Right lung (tissue), 10 donors: ENCODE measurements at places on chromosomes 4 and X. TPM values are rescaled to one million over a fixed set of nuclear protein-coding genes. Genes with fewer than 3 reads are reported as not detected.
A peak's percentile ranks its signal among the peaks of the same experiment; 100 is the strongest.

Gene FREM3
- 6.2 TPM for polyA plus RNA-seq

GRCh38 chr4:41881981-41882624 lies 53.1 kb upstream of the TMEM33 start:
- no peak for DNase-seq

DNA sequence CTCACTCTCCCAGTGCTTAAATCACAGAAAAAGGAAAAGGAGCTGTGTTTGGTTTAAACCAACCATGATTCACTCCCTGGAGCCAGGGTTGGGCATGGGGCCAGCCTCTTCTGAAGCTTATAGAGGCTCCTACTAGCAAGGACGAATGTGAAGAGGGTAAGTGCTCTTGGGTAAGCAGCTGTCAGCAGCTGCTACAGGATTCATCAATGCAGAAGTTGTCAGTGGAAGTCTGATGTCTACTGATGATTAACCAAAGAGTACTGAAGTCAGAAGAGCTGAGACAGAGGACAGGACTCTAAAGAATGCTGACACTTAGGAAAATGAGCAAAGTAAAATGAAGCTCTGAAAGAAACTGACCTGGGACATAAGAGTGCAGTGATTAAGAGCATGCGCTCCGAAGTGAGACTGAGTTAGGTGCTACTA lies 32.7 kb upstream of the JADE1 start:
- no peak for DNase-seq

- no peak for DNase-seq
Measured at GRCh38 chr4:74428276-74428675, 16.7 kb upstream of the AREG start.

DNA sequence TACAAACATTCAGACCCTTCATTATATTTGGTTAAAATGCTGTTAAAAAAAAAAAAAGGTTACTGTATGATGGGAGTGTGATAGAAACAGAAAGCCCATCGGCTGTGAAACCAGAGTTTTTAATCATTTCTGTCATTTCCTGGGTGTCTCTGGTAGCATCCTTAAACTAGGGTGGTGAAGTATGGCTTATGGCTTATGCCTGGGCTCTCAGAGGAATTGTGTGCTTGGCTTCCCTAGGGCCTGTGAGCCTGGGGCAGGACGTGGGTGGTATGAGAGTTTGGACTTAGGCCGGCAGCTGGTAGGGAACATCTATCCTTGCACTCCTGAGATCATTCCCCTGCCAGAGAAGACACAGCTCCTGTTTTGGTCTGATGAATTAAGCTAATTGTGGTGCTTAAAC lies 52.2 kb downstream of the DCUN1D4 start:
- no peak for DNase-seq

Gene PNMA3
- polyA plus RNA-seq, result 2.3 TPM

DNA sequence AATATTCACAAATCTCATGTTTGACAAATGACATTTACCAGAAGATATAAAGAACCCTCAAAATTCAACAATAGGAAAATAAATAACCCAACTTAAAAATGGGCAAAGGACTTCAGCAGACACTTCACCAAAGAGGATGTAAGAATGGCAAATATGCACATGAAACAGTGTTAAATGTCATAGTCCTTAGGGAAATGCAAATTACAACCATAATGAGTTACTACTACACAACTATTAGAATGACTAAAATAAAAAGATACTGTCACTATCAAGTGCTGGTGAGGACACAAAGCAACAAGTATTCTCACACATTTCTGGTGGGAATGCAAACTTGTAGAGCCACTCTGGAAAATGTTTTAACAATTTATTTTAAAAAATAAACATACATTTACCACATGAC lies 40.8 kb upstream of the NR0B1 start:
- DNase-seq, result no peak

GRCh38 chrX:140432346-140433175 lies 72.3 kb downstream of the SOX3 start:
- peak; percentile 60 for DNase-seq

GRCh38 chrX:151736685-151737084 lies 2.1 kb downstream of the CNGA2 start:
- no peak for DNase-seq
